ENCODE measurements at places on chromosomes 6 and 20.
A peak's percentile ranks its signal among the peaks of the same experiment; 100 is the strongest.

GRCh38 chr20:50113420-50114224 lies 672 bp upstream of the UBE2V1 start:
- no peak for DNase-seq

GRCh38 chr20:32674362-32674789 lies 635 bp upstream of the C20orf203 start:
- no peak for DNase-seq

GRCh38 chr6:145036848-145037567 lies 698.3 kb downstream of the EPM2A start:
- no peak for DNase-seq

DNA sequence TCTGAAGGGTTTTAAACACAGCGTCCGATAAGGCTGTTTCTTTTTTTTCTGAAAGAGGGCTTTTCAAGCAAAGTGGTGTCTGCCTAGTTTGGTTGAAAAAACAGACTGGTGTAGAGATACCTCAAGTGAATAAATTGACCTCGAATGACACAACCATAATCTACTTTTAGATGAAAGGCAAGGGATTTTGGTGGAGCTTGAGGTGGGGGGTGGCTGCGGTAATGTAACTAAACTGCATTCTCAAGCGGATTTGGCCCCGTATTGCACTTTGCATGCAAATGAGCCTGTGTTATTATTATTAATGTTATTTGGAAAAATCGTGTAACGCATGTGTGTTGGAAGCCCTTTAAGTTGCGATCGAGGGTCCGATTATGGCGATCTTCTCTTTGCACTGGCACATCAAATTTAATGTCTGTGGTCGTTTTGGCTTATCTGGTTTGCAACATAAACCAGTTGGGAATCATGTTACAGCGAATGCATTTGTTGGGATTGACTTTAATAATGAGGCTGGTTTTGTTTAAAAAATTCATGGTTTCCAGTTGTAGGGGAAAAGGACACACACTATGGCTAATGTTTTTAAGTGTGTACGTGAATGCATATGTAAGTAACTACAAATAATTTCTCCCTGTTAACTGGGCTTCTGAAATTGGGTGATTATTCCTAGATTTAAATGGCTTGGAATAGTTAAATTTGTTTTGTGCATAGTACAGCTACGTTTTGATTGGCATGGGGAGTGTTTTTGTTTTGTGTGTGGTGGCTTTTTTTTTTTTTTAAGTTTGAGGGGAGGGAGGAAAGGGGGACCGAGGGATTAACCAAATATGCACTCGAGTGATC lies 1.0 kb downstream of the JARID2 start:
- DNase-seq: no peak

DNA sequence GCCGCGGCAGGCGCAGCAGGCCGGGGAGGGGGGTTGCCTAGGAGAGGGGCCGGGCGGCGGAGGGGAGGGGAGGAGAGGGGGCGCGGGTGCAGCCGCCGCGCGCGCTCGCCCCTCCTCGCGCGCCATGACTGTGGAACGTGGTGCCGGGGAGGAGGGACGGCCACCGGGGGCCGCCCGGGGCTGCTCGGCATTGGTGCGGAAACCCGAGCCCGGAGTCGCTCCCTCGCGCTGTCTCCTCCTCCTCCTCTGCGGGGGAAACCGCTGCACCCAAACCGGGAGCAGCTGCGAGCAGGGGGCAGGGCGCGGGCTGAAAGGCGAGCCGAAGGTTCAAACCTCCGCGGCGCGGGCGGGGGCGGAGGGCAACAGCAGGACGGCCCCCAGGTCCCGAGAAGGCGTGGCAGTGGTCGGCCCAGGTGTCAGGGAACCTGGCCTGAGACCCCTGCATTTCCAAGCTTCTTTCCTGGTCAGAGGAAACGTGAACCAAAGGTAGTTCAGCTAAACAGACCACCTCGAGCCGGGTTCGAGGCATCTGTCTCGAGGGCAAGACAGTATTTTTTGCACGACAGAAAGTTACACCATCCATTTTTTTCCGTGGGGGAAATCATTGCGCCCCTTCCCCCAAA lies 1.4 kb upstream of the TRERF1 start:
- DNase-seq: peak; percentile 94

GRCh38 chr6:166553563-166554271 lies 32.8 kb downstream of the RAMACL start:
- peak; percentile 39 for DNase-seq

GRCh38 chr6:158387036-158387435 lies 74.8 kb downstream of the TULP4 start:
- DNase-seq: no peak

- DNase-seq: no peak
Measured at GRCh38 chr6:12279322-12280091, 10.7 kb upstream of the EDN1 start.

DNA sequence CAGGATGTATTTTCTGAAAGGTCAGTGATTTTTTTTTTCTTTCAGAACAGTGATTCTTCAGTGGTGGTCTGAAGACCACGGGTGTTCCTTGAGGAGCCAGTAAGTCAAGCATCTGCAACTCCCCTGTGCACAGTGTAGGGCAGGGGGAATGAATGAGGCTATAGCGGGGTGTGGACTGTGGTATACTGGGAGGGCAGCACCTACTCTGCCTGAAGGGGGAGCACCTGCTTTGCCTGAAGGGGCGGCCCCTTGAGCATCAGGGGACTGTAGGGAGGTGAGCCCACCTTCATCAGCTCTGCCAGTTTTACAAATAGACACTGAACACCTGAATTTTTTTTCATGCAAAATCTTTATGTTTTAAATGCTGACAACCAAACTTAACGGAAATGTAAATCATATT lies 77.5 kb upstream of the RIPOR2 start:
- no peak for DNase-seq

- DNase-seq: no peak
Measured at GRCh38 chr6:169101036-169101805, 152.4 kb downstream of the THBS2 start.

- DNase-seq: no peak
Measured at GRCh38 chr20:62805155-62805710, 598 bp downstream of the OGFR start.

GRCh38 chr20:15834857-15835256 lies 738.4 kb downstream of the KIF16B start:
- no peak for DNase-seq

DNA sequence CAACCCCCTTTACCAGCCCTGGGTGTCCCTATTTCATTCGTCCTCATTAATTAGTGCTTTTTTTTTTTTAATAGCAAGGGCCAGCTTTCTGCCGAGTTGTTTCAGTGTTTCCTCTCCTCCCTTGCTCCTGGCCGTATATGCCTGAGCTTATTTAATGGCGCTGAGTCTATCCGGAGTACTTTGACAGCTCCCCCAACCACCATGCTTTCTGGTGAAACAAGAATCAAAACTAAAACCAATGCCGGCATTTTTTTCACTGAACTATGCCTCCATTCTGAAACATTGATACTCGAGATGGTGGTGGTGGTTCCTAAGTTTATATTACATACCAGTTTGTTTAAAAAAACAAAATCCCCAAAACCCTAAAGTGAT lies 1.2 kb downstream of the DCBLD1 start:
- no peak for DNase-seq

DNA sequence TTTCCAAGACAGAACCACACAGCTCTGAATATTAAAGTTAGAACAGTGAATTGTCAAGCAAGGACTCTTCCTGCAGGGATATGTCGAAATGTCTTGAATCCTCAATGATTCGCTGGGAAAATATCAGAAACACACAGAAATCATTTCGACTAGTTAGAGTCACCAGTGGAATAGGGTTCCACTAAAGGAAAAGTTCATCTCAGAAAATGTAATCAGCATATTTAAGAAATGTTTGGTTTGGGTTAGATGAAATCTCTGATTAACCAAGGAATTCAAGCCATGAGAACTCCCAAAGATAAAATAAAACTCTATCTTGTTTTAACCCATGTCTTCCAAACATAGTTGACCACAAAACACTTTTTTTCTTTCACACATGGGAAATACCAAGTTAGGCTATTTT lies 621.0 kb upstream of the NRSN1 start:
- no peak for DNase-seq

DNA sequence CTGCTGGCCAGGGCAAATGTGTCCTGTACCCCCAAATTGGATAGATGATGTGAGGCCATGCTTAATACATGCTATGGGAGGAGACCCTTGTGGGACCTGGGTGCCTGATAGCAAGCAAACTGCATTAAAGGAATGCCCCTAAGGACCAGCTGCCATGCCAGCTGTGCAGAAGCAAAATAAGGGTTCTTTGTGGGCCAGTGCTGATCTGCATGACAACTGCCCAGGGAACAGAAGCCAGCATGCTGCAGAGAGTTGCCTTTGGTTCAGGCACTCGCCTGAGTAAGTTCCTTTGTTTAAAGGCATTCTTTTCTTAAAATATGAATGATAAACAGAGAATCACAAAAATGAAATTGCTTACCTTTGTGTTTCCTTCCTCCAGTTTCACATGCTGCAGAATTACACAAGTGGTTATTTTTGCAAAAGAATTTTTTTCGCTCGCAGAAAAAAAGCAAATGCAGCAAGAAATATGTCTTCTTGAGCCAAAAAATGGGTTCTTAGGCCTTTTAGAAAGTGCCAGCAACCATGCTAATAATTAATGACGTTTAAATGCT lies 6.9 kb upstream of the SYNDIG1 start:
- DNase-seq: peak; percentile 15

GRCh38 chr6:1075444-1075843 lies 236.5 kb upstream of the FOXQ1 start:
- no peak for DNase-seq

DNA sequence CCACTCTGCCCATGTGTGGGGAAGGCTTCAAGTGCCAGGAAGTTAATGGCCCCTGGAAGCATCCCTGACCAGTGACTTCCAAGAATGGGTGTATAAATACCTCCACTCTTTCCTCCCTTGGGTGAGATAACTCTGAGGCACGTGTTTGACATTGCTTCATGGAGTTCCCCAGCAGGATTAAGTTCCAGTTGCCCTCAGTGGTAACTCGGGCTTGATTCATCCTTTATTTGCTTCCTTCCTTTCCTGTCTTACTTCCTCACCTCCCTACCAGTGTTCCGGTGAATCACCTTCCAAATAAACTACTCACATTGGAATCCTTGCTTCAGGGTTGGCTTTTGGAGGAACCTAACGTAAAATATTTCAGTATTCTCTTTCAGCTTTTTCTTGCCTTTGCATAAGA lies 84.6 kb upstream of the JAG1 start:
- DNase-seq: no peak

- DNase-seq: no peak
Measured at GRCh38 chr6:1739680-1740079, 130.0 kb downstream of the FOXC1 start.

DNA sequence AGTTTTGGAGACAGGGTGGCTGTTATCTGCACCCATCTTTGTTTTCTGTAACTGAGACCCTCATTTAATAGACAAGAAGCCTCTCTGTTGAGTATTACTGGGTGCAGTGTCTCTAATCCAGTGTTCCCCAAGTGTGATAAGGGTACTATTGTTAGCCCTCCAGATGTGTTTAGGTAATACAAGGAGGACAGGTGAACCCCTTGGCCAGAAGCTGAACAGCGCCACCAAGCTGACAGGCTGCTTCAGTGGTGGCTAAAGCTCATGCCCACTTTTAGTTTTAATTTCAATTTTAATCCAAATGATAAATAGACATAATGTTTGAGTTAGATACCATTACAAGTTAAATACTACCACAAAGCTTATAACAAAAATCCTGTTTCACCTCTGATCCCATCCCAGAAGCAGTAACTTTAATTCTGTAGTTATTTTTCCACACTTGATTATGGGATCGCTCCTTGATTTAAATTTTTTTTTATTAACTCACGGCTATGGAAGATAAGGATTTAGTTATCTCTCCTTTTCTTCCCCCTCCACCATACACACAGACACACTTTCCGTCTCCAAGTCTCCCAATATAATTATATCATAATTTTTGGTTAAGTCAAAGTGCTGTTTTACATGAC lies 8.4 kb upstream of the STK35 start:
- DNase-seq: no peak

GRCh38 chr20:37114012-37114411 lies 18.2 kb upstream of the RBL1 start:
- DNase-seq: no peak
